Activated T-cell treated with anti-CD3 and anti-CD28 coated beads, Interleukin-2, amount 50 U/mL, for 72 hours (primary cell): ENCODE measurements at places on chromosomes 7 and 10. TPM values are rescaled to one million over a fixed set of nuclear protein-coding genes. Genes with fewer than 3 reads are reported as not detected.

Gene ADGRA1
- total RNA-seq: not detected

Gene AMZ1
- total RNA-seq: 0.34 TPM

Gene DEPP1
- 1.4 TPM for total RNA-seq

DNA sequence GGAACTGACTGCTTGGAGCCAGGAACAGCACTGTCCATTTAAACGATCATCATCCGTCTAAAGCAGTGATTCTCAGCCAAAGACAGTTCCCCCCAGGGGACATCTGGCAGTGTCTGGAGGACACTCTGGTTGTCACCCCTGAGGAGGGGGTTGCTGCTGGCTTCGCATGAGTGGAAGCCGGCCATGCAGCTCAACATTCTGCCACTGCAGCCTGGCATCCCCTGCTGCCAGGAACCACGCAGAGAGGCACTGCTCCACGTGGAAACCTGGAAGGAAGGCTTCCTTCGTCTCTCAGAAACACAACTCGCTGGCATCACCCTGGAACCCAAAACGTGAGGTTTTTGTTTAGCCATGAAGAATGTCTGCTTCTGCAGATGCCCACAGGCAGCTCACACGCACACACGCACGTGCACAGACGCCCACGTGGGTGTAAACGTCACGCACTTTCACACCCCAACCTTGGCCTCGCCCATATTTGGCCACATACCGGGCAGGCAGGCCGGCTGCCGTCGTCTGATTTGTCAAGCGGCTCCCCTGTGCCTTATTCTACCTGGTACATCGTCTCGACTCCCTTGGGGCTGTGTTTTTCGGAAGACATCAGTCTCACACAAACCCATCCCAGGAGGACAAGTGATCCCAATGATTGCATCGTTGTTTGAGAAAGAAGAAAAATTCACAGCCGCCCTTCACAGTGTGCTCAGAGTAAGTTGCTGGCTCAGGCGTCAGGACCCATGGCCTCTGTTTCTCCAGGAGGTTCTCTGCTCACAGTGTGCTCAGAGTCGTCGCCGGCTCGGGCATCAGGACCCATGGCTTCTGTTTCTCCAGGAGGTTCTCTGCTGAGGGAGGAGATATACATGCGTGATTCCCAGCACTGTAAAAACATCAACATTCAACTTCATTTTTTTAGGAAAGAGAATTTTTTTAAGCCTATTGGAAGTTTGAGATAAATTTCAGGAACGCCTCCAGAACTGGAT lies 127.2 kb upstream of the PPP2R2D start:
- no peaks in the 10 kb centered on the region for H3K27me3 ChIP-seq
- H3K4me3 ChIP-seq: no peak overlapping the region
- no peak for DNase-seq
- H3K4me1 ChIP-seq: no peaks in the 10 kb centered on the region
- H3K36me3 ChIP-seq: peaks cover 13% of the 10 kb centered on the region

- no peaks in the 10 kb centered on the region for H3K36me3 ChIP-seq
- DNase-seq: no peak
- no peaks in the 10 kb centered on the region for H3K4me1 ChIP-seq
- H3K4me3 ChIP-seq: no peak overlapping the region
- no peak overlapping the region for H3K27ac ChIP-seq
Measured at GRCh38 chr7:85620936-85621685, 434.3 kb upstream of the SEMA3D start.

- H3K4me3 ChIP-seq: no peak overlapping the region
- peaks cover 48% of the 10 kb centered on the region for H3K4me1 ChIP-seq
- H3K27me3 ChIP-seq: no peaks in the 10 kb centered on the region
- no peak overlapping the region for H3K27ac ChIP-seq
- DNase-seq: no peak
Measured at GRCh38 chr10:26829810-26830515, 30.8 kb downstream of the ABI1 start.

DNA sequence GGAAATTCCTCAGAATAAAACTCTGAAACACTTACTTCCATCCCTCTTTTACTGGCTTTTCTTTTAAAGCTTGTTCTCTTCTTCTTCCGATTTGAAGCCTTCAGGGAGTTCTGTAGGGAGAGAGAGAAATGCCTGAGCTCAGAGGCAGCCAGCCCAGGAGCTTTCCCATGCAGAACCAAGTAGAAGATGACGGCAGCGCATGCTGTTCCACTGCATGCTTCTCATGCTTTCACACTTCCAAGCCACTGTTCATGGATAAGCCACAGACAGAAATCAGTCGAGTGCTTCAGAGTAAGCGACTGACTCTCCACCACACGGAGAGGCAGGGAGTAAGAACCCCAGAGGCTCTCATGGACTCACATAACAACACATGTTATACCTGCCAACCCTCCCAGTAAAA lies 237.3 kb downstream of the DGKI start:
- H3K27me3 ChIP-seq: peaks cover 13% of the 10 kb centered on the region
- no peak overlapping the region for H3K27ac ChIP-seq
- no peak overlapping the region for H3K4me3 ChIP-seq
- H3K36me3 ChIP-seq: no peaks in the 10 kb centered on the region
- no peaks in the 10 kb centered on the region for H3K4me1 ChIP-seq

GRCh38 chr10:5628451-5629302 lies 37.7 kb downstream of the ASB13 start:
- peaks cover 30% of the 10 kb centered on the region for H3K4me1 ChIP-seq
- DNase-seq: peak; percentile 27
- peak overlapping the region; percentile 98 for H3K27ac ChIP-seq
- no peaks in the 10 kb centered on the region for H3K36me3 ChIP-seq
- peaks cover 12% of the 10 kb centered on the region for H3K27me3 ChIP-seq

GRCh38 chr7:40697653-40698052 lies 562.8 kb downstream of the SUGCT start:
- DNase-seq: no peak
- no peaks in the 10 kb centered on the region for H3K27me3 ChIP-seq
- H3K27ac ChIP-seq: no peak overlapping the region
- H3K4me3 ChIP-seq: no peak overlapping the region

- H3K27ac ChIP-seq: peak overlapping the region; percentile 69
- peaks cover 67% of the 10 kb centered on the region for H3K4me1 ChIP-seq
- peak overlapping the region; percentile 20 for H3K4me3 ChIP-seq
- peaks cover 13% of the 10 kb centered on the region for H3K36me3 ChIP-seq
Measured at GRCh38 chr10:8336629-8337331, 282.3 kb downstream of the GATA3 start.

DNA sequence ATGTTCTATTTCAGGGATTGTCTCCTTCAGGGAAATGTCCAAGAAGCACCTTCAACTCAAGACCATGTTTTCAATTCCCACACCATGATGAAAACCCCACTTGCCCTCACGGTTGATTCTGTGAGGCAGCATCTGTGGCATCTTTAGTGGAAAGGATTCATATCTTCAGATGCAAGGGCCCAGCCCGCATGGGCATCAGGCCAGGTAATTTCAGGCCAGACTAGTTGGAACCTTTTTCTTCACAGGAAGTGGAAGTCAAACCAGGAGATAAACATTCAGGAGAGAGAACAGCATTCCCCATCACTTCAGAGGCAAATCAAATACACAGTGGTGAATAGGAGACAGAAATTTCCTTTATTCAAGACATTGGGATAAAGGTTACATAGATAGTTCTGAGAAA lies 88.8 kb downstream of the JCAD start:
- no peaks in the 10 kb centered on the region for H3K4me1 ChIP-seq
- H3K27ac ChIP-seq: no peak overlapping the region
- no peaks in the 10 kb centered on the region for H3K36me3 ChIP-seq
- H3K27me3 ChIP-seq: no peaks in the 10 kb centered on the region
- H3K4me3 ChIP-seq: no peak overlapping the region
- no peak for DNase-seq

DNA sequence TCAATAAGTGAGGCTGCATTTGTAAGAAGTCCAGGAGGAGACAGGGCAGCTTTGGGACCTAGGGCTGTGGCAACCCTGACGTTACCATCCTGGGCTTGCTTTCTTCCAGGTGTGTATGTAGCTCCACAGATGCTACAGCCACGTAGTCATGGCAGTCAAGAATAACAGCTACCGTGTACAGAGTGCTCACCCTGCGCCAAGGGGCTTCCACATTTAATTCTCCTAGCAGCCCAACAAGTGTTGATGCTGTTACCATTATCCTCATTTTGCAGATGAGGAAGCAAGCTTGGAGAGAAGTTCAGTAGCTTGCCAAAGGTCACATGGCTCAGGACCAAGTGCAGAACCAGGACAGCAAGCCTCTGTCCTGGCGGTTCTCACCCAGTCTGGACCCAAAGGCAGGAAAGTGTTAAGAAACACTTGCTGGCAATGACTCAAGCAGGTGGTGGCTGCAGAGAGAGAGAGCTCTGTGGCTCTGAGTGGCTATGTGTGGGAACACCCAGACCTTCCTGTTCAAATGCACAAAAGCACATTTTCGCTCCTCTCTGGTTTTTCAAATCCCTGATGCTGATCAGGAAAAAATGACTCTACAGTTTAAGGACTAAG lies 89.8 kb downstream of the CREM start:
- peaks cover 57% of the 10 kb centered on the region for H3K4me1 ChIP-seq
- peaks cover 11% of the 10 kb centered on the region for H3K36me3 ChIP-seq
- no peak overlapping the region for H3K27ac ChIP-seq
- H3K4me3 ChIP-seq: peak overlapping the region; percentile 45
- DNase-seq: peak; percentile 51
- no peaks in the 10 kb centered on the region for H3K27me3 ChIP-seq

GRCh38 chr7:42868480-42868879 lies 43.4 kb downstream of the C7orf25 start:
- H3K27ac ChIP-seq: no peak overlapping the region
- peaks cover 30% of the 10 kb centered on the region for H3K27me3 ChIP-seq
- H3K36me3 ChIP-seq: peaks cover 7% of the 10 kb centered on the region
- peak overlapping the region; percentile 79 for H3K4me3 ChIP-seq
- peaks cover 26% of the 10 kb centered on the region for H3K4me1 ChIP-seq

DNA sequence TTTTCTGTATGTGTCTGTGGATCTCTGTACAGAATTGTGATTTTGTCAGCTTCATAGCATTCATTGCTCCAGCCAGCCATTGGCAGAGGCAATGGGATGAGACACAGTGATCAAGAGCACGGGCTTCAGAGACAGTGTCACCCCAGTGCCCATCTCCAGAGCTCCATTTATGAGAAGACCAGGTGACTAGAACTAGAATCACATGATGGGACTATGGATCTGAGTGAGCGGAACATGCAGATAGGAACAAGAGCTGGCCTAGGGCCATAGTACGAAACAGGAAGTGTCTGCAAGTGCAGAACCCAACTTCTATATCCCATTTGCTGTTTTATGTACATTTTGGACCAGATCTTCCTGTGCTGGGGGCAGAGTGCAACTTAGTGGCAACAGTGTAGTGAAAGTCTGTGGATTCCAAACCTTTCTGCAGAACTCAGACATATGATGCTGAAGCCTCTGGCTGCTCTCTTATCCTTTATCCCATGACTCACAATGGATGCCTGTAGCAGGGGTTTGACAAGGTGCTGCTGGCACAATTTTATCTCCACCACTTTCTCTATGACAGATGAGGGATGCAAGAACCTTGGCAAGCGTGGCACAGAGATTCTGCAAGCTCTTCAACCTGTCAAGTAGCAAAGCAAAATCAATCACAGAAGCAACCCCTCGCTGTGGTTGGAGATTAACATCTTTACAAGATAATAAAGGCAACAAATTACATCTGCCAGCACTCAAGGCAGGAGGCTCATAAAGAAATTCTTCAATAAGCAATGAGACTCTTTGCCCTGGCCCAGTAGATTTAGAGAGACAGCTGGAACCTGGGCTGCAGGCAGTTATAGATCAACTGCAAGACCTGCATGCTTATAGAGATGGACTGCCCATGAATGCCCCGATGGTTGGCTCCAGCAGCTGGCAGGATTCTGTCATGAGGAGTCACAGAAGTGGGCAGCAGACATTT lies 681.3 kb downstream of the TNS3 start:
- H3K4me1 ChIP-seq: no peaks in the 10 kb centered on the region
- H3K27ac ChIP-seq: no peak overlapping the region
- no peaks in the 10 kb centered on the region for H3K36me3 ChIP-seq
- DNase-seq: no peak
- no peak overlapping the region for H3K4me3 ChIP-seq
- H3K27me3 ChIP-seq: no peaks in the 10 kb centered on the region

- no peak overlapping the region for H3K4me3 ChIP-seq
- no peaks in the 10 kb centered on the region for H3K36me3 ChIP-seq
- H3K4me1 ChIP-seq: peaks cover 12% of the 10 kb centered on the region
Measured at GRCh38 chr10:83685458-83685857, 453.9 kb upstream of the GHITM start.
